Frontal cortex (tissue), 4 donors: ENCODE measurements at places on chromosomes 13 and 19. TPM values are rescaled to one million over a fixed set of nuclear protein-coding genes. Genes with fewer than 3 reads are reported as not detected.

VSTM2B gene
- total RNA-seq: 28.9 TPM

DEDD2 gene
- 20.0 TPM for total RNA-seq

NOVA2 gene
- 8.6 TPM for total RNA-seq

OR10H1 gene
- not detected for total RNA-seq

CD79A gene
- not detected for total RNA-seq

WDR88 gene
- total RNA-seq: not detected

ZNF30 gene
- total RNA-seq: 8.2 TPM
